ENCODE measurements at places on chromosomes 1 and 21.

- no peak for DNase-seq
These were observed 61.2 kb upstream of the CCDC190 start for GRCh38 chr1:162922201-162922600.

- no peak for DNase-seq
These were observed 481 bp downstream of the TAL1 start for GRCh38 chr1:47231301-47232186.

DNA sequence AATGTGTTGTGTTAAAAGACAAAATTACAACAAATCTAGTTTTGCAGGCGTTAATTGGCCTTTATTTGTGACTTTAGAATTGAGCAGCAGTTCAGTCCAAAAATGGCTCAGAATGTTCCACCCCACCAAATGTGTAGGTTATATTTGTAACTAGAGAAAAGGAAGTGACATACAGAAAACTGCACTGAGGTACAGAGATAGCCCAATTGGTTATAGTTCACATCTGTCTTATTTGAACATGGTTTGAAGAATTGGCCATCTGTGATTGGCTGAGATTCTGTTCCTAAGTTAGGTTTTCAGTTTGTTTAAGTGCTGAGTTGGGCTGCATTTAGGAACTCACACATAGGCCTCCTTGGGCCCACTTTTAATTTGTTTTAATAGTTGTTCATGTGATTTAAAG lies 12.0 kb upstream of the FMO2 start:
- no peak for DNase-seq

DNA sequence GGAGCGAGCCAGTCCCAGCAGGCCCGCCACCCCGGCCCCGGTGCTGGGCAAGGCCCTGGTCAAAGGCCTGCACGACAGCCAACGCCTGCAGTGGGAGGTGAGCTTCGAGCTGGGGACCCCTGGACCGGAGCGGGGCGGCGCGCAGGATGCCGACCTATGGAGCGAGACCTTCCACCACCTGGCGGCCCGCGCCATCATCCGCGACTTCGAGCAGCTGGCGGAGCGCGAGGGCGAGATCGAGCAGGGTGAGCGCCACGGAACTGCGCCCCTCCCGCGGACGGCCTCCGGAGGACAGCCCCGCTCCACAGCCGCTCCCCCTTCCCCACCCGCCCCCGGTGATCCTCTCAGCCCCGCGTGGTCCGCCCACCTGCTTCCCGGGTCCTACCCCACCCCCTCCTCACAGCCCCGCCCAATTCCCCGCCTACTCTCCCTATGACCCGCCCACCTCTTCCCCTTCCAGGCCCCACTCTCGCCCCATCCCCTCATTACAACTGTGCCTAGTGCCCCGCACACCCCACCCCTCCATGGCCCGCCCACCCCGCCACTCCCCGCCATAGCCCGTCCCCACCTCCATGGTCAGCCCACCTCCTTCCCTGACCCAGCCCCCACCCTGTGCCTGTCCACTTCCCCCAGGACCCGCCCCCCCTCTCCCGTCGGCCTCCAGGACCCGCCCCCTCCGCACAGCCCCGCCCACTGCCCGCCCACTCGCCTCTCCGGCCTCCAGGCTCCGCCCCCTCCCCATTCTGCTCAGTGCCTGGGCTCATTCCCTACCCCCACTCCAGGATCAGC lies 52.7 kb downstream of the VWA5B1 start:
- DNase-seq, result no peak

- DNase-seq, result no peak
These were observed 93.8 kb upstream of the ETV3 start for GRCh38 chr1:157231846-157232525.

DNA sequence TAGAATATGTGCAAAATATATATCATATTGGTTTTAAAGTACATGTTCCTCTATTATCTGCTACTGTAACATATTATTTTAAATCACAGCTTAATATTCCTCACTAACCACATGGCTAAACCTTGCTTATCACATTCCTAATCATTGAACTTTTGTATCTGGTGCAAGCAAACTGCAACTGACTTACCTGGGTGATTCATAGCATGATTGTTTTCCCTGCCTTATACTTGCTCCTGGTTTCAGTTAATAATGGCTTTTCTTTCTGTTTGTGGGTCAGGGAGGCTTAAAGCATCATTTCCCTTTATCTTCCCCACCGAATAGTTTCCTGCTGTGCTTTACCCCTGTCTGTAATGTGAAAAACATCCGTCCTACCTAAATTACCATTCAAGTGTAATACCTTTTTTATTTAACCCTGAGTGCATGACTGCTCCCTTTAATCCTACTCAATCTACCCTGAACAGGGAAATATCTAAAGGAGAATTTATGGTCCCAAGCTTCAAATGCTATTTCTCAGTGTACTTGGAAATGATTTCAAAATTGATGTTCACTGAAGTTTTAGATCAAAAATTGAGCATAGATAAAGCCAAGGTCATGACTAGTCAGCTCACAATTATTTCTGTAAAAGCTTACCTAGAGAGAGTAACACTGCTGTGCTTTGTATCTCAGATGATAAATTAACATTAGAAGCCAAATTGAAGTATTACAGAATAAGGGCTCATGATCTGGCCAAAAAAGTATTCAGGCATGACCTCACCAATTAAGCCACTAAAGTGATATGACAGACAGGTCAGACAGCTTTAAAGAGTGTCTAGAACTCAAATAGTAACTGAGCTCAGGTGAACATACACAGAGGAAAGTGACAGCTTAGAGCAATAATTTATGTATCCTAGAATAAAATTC lies 507.1 kb downstream of the BRINP3 start:
- no peak for DNase-seq

GRCh38 chr1:35560256-35561225 lies 2.9 kb downstream of the NCDN start:
- no peak for DNase-seq

GRCh38 chr1:44524655-44525500 lies 119.8 kb downstream of the RNF220 start:
- no peak for DNase-seq

- no peak for DNase-seq
These were observed 60.5 kb downstream of the TAS1R2 start for GRCh38 chr1:18798946-18799345.

- peak; percentile 58 for DNase-seq
These were observed 57.7 kb downstream of the ATG4C start for GRCh38 chr1:62841587-62842169.

DNA sequence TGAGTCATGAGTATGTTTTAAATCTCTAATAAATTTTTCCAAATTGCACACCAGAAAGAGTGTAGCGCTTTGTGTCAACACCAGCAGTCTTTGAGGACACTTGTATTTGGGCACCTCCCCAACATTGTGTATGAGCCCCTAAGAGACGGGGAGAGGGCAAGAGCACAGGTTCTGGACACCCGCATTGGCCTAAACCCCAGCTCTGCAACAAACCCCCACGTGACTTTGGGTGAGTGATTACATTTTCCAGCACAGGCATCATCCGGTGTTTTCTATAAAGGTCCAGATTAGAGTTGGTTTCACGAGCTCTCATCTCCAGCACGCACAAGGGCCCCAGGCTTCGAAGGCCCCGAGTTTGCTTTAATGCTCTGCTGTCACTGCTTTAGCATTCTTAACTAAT lies 66.3 kb upstream of the SLC45A1 start:
- no peak for DNase-seq

DNA sequence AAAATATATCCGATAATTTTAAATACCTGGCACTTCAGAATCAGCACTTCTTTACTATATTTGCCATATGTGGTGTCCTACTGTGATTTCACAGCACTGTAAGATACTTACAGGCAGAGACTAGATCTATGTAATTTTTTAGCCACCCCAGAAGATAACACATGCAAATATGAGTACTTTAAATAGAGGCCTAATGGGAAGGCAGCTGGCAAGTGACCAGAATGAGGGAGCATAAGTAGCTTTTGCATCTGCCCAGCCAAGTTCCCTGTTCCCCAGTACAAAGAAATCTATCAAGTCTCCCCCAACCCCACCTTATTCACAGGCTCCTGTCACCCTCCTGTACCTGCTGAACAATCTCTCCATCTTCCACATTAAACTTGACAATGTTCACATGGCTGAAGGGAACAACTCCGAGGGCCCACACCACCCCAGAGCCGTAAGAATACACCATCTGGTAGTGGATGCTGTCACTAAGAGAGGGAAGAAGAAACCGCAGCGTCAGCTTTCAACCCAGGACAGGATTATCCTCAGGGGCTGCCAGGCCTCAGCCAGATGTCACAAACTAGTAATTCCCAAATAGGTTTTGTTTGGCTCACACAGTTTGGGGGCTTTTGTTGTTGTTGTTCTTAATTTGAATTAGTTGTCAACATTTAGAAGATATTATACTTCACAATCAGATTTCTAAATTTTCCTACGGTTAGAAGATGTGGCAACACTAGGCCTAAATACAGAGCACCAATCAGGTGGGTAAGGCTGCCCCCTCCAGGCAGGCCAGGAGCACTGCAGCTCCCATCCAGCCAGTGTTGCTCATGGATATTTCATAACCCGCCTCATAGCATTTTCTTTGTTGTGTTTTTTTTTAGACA lies 10.4 kb downstream of the EMC1 start:
- DNase-seq, result peak; percentile 77

DNA sequence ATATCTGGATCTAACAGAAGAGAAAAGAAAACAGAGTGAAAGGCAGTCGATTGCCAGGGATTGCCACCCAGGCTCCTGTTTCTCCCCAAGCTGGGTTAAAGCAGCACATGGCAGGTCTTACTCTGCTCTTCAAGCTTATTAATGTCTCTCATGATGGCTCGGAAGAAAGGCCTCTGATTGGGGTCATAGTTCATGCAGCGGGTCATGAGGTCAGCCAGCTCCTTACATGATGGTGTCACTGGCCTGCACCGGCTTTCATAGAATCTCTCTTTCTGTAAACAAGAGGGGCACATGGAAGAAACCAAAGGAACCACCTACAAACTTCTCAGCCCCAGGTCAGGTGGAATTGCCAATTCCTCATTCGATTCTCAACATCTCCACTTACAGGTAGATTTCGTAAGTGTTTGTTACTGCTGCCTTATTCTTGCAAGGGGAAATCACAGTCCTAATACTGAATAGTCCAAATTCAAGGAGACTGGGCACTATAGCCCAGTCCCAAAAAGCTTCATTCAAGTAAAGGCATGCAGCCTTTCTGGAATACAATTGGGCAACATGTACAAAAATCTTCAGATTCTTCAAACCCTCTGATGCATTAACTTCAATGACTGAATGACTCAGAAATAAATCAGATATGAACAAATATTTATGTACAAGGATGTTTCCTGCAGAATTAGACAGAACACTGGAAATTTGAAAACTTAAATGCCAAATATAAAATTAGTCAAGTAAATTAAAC lies 96.6 kb downstream of the RAVER2 start:
- no peak for DNase-seq

- no peak for DNase-seq
These were observed 158.2 kb upstream of the KLHDC7A start for GRCh38 chr1:18322368-18323032.

DNA sequence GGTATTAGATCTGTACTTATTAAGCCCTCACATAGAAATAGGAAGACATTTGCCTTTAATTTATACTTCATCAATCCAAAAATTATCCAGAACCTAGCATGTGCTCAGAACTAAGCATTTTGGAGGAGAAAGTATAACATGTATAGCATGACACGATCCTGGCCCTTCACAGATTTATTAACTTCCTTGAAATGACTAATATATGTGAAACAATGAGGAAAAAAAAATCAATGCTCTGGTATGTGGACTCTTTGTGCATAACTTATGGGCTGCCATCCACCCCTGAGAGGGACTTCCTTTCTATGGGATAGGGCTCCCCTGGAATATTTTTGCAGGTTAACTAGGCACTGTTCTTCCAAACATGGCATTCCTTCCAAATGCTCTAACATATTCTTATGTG lies 36.6 kb downstream of the CCDC185 start:
- DNase-seq, result peak; percentile 32

GRCh38 chr1:29410476-29410875 lies 174.2 kb downstream of the PTPRU start:
- DNase-seq, result no peak

DNA sequence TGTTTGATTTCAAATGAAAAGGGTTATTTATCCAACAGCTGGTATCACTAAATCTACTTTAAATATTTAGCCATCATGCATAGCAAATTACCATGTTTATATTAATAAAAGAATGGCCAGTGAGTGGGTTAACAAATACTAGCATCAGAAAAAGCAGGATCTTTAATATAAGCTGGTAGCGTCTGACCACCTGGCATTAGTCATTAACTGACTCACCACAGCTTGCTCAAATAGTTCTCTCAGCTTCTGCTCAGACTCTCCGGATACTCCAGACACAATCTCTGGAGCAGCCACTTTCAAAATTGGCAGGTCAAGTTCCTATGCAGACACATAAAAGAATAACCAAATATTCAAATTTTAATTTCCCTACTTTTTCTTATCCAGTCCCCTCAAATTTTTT lies 29.6 kb downstream of the NVL start:
- DNase-seq, result peak; percentile 91

All from HCEC 1CT (cell line).